Effector memory CD8-positive, alpha-beta T cell (primary cell): ENCODE measurements at places on chromosomes 3 and 15.

GRCh38 chr15:60764408-60764963, 285.5 kb upstream of the ICE2 start:
- no peak overlapping the region for H3K4me3 ChIP-seq
- H3K27ac ChIP-seq = no peak overlapping the region
- no peaks in the 10 kb centered on the region for H3K36me3 ChIP-seq
- no peaks in the 10 kb centered on the region for H3K27me3 ChIP-seq
- no peak for DNase-seq

GRCh38 chr3:89950772-89951171, 843.4 kb downstream of the EPHA3 start:
- no peak overlapping the region for H3K4me3 ChIP-seq
- H3K36me3 ChIP-seq = no peaks in the 10 kb centered on the region
- no peak overlapping the region for H3K27ac ChIP-seq
- H3K4me1 ChIP-seq = no peaks in the 10 kb centered on the region
- DNase-seq = no peak
- no peaks in the 10 kb centered on the region for H3K27me3 ChIP-seq

- no peaks in the 10 kb centered on the region for H3K4me1 ChIP-seq
- no peaks in the 10 kb centered on the region for H3K27me3 ChIP-seq
- no peaks in the 10 kb centered on the region for H3K36me3 ChIP-seq
- no peak for DNase-seq
Measured at GRCh38 chr15:83571820-83572707, 81.9 kb upstream of the ADAMTSL3 start.

- H3K4me3 ChIP-seq = no peak overlapping the region
- DNase-seq = no peak
- no peaks in the 10 kb centered on the region for H3K4me1 ChIP-seq
Measured at GRCh38 chr15:47333734-47334133, 383.6 kb upstream of the SEMA6D start.

- no peak overlapping the region for H3K27ac ChIP-seq
- H3K27me3 ChIP-seq = peaks cover 54% of the 10 kb centered on the region
- H3K4me3 ChIP-seq = peak overlapping the region; percentile 10
- H3K4me1 ChIP-seq = no peaks in the 10 kb centered on the region
- no peaks in the 10 kb centered on the region for H3K36me3 ChIP-seq
Measured at GRCh38 chr3:194269610-194270145, 81.5 kb downstream of the CPN2 start.

DNA sequence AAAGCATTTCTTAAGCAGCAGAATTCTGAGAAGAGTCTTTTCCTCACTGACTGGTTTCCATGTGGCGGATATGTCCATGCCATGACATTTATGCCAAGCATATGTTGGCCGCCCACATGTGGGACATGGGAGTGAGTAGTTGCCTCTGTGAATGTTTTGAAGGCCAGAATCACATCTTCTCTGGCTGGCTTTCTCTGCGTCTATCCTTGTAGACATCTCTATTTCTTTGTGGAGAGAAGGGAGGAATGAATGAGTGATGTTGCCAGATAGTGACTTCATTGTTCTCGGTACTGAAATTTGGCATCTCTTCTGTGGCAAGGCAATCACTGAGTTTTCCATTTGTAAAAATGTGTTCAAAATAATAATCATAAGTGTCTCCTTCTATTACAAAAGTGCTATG, 316.0 kb downstream of the CLSTN2 start:
- H3K4me1 ChIP-seq = no peaks in the 10 kb centered on the region
- H3K27me3 ChIP-seq = no peaks in the 10 kb centered on the region
- no peak overlapping the region for H3K4me3 ChIP-seq
- no peak for DNase-seq

DNA sequence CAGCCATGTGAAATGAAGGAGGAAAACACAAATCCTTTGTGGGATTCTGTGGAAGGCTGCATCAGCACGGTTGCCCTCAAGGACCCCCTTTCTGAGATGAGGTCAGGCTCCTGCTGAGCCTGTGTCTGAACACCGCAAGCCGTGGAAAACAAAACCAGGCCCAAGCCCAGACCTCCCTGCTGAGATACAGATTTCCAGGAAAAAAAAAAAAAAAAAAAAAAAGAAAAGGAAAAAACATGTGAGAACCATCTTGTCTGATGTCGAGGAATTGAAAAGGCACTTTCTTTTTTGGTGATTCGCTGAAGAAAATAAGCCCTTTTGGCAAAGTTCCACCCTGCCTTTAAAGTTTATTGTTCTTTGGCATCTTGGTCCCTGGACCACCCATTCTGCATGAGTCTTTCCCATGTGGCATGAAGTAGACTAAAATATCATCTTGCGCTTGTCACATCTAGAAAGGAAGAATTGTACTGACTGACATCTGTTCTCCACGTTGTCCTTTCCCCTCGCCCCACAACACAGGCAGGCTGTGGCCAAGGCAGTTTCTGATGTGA, 117.6 kb downstream of the CHST2 start:
- no peak overlapping the region for H3K4me3 ChIP-seq
- H3K27me3 ChIP-seq = peaks cover 10% of the 10 kb centered on the region
- no peaks in the 10 kb centered on the region for H3K36me3 ChIP-seq
- H3K27ac ChIP-seq = no peak overlapping the region
- no peaks in the 10 kb centered on the region for H3K4me1 ChIP-seq

DNA sequence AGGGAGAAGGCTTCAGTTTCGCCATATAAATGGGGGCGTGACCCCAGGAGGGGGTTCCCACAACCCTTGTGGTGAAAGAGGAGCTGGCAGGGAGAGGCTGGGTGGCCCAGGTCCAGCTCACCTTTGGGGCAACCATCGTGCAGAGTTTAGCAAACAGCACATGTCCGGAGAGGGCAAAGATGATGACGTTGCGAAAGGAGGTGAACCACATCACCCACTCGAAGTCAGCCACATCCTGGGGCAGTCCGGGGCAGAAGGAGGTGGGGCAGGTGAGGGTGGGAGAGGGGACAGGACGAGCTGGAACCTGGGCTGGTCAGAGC, 3.7 kb downstream of the HHATL start:
- H3K4me3 ChIP-seq = no peak overlapping the region
- no peak for DNase-seq
- no peak overlapping the region for H3K27ac ChIP-seq
- peaks cover 21% of the 10 kb centered on the region for H3K27me3 ChIP-seq
- H3K4me1 ChIP-seq = peaks cover 12% of the 10 kb centered on the region
